ENCODE measurements at places on chromosomes 6 and 20. TPM values are rescaled to one million over a fixed set of nuclear protein-coding genes. Genes with fewer than 3 reads are reported as not detected.

DNA sequence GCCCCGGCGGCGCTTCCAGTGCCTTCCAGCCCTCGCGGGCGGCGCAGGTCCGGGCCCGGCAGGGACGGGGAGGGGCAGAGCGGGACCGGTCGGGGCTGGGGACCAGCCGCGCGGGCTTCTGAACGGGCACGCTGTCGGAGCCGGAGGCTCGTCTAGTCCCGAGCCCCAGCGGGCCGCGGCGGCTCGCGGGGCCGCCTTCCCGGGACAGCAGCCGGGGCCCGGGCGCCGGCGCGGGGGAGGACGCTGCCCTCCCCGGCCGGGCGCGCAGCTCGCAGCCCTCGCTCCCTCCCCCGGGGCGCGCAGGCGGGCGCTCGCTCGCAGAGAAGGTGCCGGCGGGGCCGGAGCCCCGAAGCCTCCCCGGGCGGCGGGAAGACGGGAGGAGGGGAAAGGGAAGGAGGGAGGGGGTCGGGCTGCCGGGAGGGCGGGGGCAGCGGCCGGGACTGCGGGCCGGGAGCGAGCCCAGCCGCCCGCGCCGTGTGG is 696 bp upstream of the SIRPA start:
- DNase-seq, result peak; percentile 66

DNA sequence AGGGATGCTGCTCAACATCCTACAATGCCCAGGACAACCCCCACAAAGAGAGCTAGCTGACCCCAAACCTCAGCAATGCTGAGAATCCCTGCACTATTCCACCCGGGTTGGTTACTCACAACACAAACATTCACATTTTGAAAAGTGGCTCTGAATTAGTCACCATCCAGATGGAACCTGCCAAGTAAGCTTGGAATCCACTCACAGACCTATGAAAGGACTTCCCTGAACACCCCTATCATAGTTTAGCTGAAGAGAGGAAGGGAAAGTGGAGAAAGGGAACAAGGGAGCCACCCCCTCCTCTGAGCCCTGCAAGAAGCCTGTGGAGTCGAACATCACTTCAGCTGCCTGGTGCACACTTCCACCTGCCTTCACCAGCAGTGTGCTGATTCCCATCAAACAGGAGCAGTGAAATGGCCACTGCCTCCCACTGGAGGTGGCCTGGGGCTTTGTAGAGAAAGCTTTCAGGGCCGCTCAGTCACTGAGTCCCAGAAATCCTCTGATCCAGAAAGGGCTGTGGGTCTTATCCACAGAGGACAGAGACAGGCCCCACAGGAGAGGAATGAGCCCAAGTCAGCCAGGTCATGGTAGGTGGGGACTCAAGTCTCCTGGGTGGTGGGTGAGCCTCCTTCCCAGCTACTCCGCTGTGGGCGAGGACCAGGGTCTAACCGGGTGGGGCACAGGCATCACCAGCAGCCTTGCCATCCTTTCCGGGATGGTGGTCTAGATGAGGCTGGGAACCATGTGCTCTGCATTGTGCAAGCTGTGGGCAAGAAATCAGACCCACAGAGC is 203.7 kb downstream of the SYNDIG1 start:
- DNase-seq, result no peak

- no peak for DNase-seq
Observed at GRCh38 chr6:139778106-139778505, 403.7 kb upstream of the CITED2 start.

Gene GSTA1
- total RNA-seq, result not detected

Gene TSPO2
- total RNA-seq, result not detected

DNA sequence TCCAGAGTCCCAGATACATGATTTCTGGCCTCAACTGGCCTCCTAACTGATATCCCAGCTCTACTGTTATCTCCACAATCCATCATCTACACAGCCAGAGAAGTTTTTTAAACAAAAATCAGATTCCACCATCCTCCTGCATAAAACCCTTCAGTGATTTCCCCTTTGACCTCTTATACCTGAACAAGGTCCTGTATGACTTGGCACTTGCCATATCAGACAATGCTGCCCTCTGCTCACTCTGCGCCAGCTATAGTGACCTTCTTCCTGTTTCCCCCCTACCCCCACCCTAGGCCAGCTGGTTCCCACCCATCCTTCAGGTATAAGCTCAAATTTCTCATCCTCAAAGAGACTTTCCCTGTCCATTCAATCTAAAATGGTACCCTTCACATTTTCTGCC is 322.2 kb downstream of the PKHD1 start:
- DNase-seq, result no peak

Gene PROKR2
- not detected for total RNA-seq

DNA sequence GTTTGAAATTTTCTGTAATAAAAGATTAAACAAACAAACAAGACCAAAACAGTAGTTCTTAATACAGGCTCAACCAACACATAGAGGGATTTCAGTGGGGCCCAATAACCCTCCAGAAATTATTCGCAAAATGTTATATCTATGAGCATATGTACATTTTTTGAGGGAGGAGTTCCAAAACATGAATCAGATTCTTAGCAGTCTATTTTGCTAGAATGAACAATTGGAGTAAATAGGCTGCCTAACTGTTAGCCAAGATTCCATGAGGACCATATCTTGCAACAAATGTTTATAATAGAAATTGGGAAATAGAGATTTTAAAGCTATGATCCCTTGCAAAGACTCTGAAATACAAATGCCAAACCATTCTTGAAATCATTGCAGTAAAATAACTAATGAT is 186.3 kb downstream of the AKAP7 start:
- DNase-seq, result no peak

All from B cell (primary cell).